Hair follicular keratinocyte (primary cell): ENCODE measurements at places on chromosomes 4 and X. TPM values are rescaled to one million over a fixed set of nuclear protein-coding genes. Genes with fewer than 3 reads are reported as not detected.

TAF1 gene
- total RNA-seq: 8.0 and 16.4 TPM in 2 replicates

MTMR8 gene
- 0.95 and 1.0 TPM in 2 replicates for total RNA-seq

CHRNA9 gene
- total RNA-seq: 0.62 TPM in 1 of 2 replicates, not detected in the other

RAB9B gene
- 0.23 and 0.38 TPM in 2 replicates for total RNA-seq

NAT8L gene
- total RNA-seq: not detected in 2 replicates

PNMA3 gene
- 0.04 and 0.08 TPM in 2 replicates for total RNA-seq
